Ovary (tissue), 10 donors: ENCODE measurements at places on chromosomes 1 and 21. TPM values are rescaled to one million over a fixed set of nuclear protein-coding genes. Genes with fewer than 3 reads are reported as not detected.

Gene FCRL6
- 0.08 TPM for polyA plus RNA-seq

Gene PTAFR
- polyA plus RNA-seq: 7.2 TPM

DNA sequence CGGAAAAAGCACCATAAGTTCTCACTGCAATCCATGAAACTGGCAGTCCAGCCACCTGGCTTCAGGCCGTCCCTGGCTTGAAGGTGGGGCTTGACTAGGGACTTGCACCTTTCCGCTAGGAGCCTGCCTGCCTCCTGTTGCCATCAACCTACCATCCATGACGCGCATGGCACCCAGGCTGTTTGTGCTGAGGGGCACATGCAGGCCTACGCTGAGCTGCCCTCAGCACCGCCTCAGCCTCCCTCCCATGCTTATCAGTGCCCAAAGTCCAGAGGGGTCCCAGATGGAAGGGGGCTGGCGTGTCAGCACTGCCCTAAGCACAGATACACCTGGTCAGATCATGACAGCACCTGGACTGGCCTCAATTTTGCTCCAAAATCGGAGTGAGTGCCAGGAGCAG is 190.2 kb upstream of the LYPLAL1 start:
- H3K36me3 ChIP-seq: no peaks in the 10 kb centered on the region
- DNase-seq: no peak
- no peak overlapping the region for H3K4me3 ChIP-seq
- no peaks in the 10 kb centered on the region for H3K27me3 ChIP-seq
- H3K4me1 ChIP-seq: no peaks in the 10 kb centered on the region

DNA sequence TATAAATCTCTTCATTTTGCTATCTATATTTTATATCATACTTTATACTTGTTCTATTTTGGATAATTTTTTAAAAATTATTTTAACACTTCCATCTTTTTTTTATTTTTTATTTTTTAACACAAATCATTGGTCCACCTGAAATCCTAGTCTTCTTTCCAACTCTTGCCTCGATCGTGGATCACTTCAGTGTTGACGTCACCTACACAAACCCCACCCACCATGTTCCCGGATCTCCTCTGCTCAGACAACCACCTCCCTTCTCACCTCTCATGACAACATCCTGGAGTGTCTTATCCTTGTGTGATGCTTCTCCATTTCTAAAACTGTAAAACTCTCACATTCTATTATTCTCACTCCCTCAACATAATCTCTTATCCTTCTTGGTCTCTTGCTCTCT is 34.1 kb upstream of the BTG3 start:
- H3K27ac ChIP-seq: no peak overlapping the region
- no peaks in the 10 kb centered on the region for H3K4me1 ChIP-seq
- no peaks in the 10 kb centered on the region for H3K27me3 ChIP-seq
- H3K4me3 ChIP-seq: no peak overlapping the region
- no peak for DNase-seq

DNA sequence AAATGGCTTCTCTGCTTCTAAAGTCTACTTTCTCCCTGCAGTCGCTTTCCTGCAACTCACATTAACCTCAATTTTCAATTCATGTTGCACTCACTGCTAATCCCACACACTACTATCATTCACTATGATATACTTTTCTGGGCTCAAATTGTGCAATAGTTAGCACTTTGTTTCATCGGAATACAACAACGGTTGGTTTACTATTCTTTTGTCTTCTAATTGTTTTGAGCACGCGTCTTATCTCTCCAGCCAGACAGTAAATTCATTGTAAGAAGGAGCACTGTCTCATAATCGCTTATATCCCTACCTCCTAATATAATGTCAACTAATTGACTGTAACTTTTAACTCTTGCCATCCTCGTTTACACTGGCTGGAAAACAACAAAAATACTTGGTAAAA is 3.9 kb upstream of the PALMD start:
- no peak for DNase-seq
- no peak overlapping the region for H3K27ac ChIP-seq
- peaks cover 7% of the 10 kb centered on the region for H3K4me1 ChIP-seq
- no peak overlapping the region for H3K4me3 ChIP-seq
- H3K36me3 ChIP-seq: no peaks in the 10 kb centered on the region

DNA sequence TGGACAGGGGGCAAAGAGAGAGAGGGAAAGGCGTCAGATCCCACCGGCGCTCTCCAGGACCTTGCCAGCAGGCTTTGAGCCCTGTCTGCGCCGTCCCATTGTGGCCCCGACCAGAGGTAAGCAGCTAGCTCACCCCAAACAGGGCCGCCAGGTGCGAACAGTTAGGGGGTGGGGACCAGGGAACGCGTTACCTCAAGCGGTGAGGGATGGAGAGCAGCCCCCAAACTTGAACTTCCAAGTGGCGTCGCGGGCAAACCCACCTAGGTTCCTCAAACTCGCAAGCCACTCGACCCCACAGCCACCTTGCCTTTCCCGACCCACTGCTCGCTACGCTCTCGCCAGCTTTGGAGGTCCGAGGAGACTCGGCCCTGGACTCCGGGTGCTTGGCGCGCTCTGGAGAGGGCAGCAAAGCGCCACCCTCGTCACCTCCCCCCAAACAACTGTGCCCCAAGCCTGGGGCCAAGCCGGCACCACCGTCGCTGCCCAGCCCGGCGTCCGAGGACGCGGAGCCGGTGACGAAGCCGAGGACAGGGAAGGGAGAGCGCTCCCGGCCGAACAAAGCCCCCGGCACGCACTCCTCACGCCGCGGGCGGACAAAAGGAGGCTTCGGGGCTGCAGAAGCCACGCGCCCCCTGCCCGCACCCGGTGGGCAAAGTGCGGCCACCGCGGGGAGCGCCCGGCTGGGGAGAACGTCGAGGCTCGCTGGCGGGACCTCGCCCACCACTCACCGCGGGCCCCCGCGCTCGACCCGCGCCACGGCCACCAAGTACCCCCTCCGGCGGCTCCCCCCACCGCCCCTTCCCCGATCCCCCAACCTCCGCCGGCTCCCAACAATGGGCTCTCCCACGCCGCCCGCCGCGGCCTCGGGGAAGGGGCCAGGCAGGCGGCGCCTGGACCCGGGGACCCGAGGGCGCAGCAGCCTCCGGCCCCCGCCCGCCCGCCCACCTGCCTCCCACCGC is 976 bp downstream of the SSBP3 start:
- peaks cover 28% of the 10 kb centered on the region for H3K4me1 ChIP-seq
- peak overlapping the region; percentile 98 for H3K4me3 ChIP-seq
- peak overlapping the region; percentile 68 for H3K27ac ChIP-seq
- no peaks in the 10 kb centered on the region for H3K36me3 ChIP-seq

GRCh38 chr21:35585155-35585554 is 475.2 kb downstream of the SETD4 start:
- H3K27ac ChIP-seq: no peak overlapping the region
- no peaks in the 10 kb centered on the region for H3K36me3 ChIP-seq
- DNase-seq: no peak
- H3K27me3 ChIP-seq: no peaks in the 10 kb centered on the region

- peak overlapping the region; percentile 90 for H3K27ac ChIP-seq
- DNase-seq: peak; percentile 88
- H3K4me1 ChIP-seq: peaks cover 10% of the 10 kb centered on the region
- H3K36me3 ChIP-seq: no peaks in the 10 kb centered on the region
These were observed 151.0 kb downstream of the CDC7 start for GRCh38 chr1:91651661-91652071.

DNA sequence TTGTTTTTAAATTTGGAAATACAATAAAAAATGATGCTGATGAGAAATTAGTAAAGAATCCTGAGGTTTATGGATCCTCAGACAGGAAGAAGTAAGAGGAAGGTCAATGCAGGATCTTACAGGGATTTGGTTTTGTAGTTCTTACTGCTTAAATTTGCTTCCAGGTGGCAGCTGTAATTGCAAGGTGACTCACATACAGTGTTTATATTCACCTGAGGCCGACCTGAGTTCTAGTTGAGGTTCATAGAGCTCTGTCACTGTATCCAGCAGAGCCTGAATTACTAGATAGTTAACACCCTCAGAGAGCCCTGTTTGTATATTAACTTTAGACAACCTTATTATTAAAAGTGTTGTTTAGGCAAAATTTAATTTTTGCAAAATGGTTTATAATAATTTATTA is 1.4 kb upstream of the WDR26 start:
- no peak overlapping the region for H3K4me3 ChIP-seq
- no peak overlapping the region for H3K27ac ChIP-seq
- peaks cover 3% of the 10 kb centered on the region for H3K4me1 ChIP-seq
- no peak for DNase-seq

Gene COL6A1
- 112 TPM for polyA plus RNA-seq

GRCh38 chr1:8097908-8098307 is 71.8 kb upstream of the ERRFI1 start:
- DNase-seq: no peak
- H3K4me3 ChIP-seq: no peak overlapping the region
- peaks cover 6% of the 10 kb centered on the region for H3K4me1 ChIP-seq
- no peak overlapping the region for H3K27ac ChIP-seq

- H3K36me3 ChIP-seq: no peaks in the 10 kb centered on the region
- no peak overlapping the region for H3K27ac ChIP-seq
- no peak for DNase-seq
- no peak overlapping the region for H3K4me3 ChIP-seq
- H3K4me1 ChIP-seq: peaks cover 1% of the 10 kb centered on the region
These were observed 16.8 kb downstream of the DUSP10 start for GRCh38 chr1:221724931-221725605.

- H3K27me3 ChIP-seq: no peaks in the 10 kb centered on the region
- no peaks in the 10 kb centered on the region for H3K36me3 ChIP-seq
- no peak overlapping the region for H3K27ac ChIP-seq
- no peaks in the 10 kb centered on the region for H3K4me1 ChIP-seq
- DNase-seq: no peak
- no peak overlapping the region for H3K4me3 ChIP-seq
These were observed 111.1 kb upstream of the COA6 start for GRCh38 chr1:234262007-234262753.

GRCh38 chr21:17797967-17798366 is 21.2 kb downstream of the C21orf91 start:
- no peaks in the 10 kb centered on the region for H3K4me1 ChIP-seq
- no peaks in the 10 kb centered on the region for H3K27me3 ChIP-seq
- no peak for DNase-seq
- H3K36me3 ChIP-seq: no peaks in the 10 kb centered on the region
- no peak overlapping the region for H3K27ac ChIP-seq

DNA sequence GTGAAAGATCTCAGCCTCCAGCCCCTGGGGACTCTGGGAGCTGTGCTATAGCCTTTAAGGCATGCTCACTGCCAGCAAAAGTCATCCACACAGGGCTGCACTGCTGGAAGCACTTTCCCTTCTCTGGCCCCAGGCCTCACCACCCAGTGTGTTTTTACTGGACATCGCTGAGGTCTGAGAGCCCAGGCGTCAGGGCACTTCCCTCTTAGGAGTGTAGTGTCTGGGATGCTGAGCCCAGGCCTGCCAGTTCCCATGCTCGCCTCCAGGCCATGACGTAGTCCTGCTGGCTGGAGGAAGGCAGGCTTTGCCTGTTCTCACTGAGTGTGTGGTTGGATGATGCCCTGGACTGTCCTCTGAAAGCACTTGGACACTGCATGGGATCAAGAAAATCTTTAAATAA is 101.2 kb downstream of the GDAP2 start:
- H3K27ac ChIP-seq: no peak overlapping the region
- no peak overlapping the region for H3K4me3 ChIP-seq
- no peaks in the 10 kb centered on the region for H3K36me3 ChIP-seq
- peak; percentile 26 for DNase-seq
- no peaks in the 10 kb centered on the region for H3K27me3 ChIP-seq
- H3K4me1 ChIP-seq: peaks cover 12% of the 10 kb centered on the region

Gene KCNH1
- not detected for polyA plus RNA-seq

DNA sequence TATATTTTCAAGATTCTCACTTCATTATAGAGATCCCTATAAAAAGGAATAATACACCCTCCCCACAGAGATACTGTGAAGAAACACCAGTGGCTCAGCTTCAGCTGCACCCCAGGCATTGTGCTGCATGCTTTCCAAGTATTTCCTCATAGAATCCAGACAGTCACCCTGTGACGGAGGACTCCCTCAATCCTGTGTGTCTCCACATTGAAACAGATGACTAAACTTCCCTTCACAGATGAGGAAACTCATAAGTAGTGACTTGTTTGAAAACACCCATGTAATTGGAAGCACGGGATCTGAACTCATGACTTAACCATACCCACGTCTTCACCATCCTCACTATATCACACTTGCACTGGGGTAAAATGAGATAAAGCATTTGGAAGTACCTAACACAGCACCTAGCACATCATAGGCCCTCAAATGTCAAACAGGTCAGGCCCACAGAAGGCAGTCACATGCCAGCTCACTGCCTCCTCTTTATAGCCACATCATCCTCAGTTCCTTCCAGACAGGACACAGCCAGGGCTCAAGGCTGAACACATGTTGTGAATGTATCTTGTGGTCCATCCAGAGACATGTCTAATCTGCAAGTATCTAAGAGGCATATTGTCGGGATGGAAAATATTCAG is 55.2 kb downstream of the GPR161 start:
- H3K36me3 ChIP-seq: no peaks in the 10 kb centered on the region
- peaks cover 10% of the 10 kb centered on the region for H3K4me1 ChIP-seq
- no peak for DNase-seq
- H3K4me3 ChIP-seq: no peak overlapping the region
- no peak overlapping the region for H3K27ac ChIP-seq

Gene CD52
- 45.5 TPM for polyA plus RNA-seq

- DNase-seq: no peak
- no peaks in the 10 kb centered on the region for H3K27me3 ChIP-seq
- no peak overlapping the region for H3K4me3 ChIP-seq
- no peaks in the 10 kb centered on the region for H3K36me3 ChIP-seq
- no peak overlapping the region for H3K27ac ChIP-seq
- H3K4me1 ChIP-seq: no peaks in the 10 kb centered on the region
These were observed 22.8 kb downstream of the NADK start for GRCh38 chr1:1755426-1755825.

DNA sequence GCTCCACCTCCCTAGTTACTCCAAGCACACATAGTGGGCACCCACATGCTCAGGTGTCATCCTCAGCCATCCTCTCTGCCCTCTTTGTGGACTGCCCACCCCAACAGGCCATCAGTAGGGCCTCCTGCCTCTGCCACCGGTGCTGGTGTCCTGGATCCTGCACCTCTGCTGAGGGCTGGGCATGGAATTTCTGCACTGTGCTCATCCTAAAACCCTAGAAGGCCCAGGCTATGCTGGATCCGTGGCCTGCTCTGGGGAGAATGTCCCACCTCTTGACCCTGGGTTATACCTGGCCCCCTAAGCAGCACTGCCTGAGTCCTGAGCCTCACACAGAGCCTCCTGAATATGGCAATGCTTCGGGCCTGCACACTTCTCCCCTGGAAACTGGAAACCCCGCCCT is 318.3 kb downstream of the MATN1 start:
- no peaks in the 10 kb centered on the region for H3K4me1 ChIP-seq

- H3K4me3 ChIP-seq: no peak overlapping the region
- no peaks in the 10 kb centered on the region for H3K27me3 ChIP-seq
- H3K36me3 ChIP-seq: no peaks in the 10 kb centered on the region
These were observed 1.6 kb downstream of the C1orf105 start for GRCh38 chr1:172421974-172422604.

DNA sequence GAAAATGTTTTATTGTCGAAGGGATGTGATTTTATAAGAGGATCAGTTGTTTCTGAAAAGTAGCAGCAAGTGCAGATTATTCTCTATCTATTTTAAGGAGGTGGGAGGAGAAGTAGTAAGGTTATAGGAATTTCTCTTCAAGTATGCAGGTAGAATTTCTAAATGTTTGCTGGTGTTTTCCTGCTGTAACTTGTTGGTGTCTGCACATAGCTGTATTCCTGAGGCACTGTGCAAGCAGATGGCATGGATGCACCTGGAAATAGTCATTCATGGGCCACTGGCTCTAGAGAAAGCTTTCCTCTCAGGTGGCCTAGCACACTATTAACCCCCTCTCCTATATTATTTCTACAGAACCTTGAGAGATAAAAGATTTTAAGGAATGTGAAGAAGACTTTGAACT is 30.3 kb upstream of the PODN start:
- no peak for DNase-seq
- H3K27ac ChIP-seq: no peak overlapping the region
- no peak overlapping the region for H3K4me3 ChIP-seq
- H3K36me3 ChIP-seq: no peaks in the 10 kb centered on the region

Gene RUNX3
- 0.30 TPM for polyA plus RNA-seq
